NCI-H2107 (cell line): ENCODE measurements at places on chromosomes 5 and 9.

DNA sequence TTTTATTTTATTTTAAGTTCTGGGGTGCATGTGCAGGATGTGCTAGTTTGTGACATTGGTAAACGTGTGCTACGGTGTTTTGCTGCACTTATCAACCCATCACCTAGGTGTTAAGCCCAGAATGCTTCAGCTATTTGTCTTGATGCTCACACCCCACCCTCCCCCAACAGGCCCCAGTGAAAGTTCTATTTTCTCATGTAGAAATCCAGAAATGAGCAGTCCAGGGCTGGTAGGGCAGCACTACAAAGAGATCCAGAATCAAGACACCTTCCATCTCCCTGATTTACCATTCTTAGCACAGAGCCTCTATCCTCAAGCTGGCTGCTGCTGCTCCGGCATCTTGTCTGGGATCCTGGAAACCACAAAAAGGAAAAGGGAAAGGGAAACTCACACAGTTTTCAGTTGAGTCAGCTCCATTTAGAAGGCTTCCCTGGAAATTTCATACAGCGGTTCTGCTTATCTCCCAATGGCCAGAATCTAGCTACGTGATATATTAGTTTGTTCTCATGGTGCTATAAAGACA lies 85.4 kb upstream of the SMARCA2 start:
- DNase-seq = no peak

GRCh38 chr9:98171176-98171925 lies 21.1 kb downstream of the CORO2A start:
- no peak for DNase-seq

GRCh38 chr5:72210888-72211678 lies 103.8 kb downstream of the MAP1B start:
- no peak for DNase-seq

- no peak for DNase-seq
Observed at GRCh38 chr5:94698197-94698596, 79.7 kb downstream of the SLF1 start.

DNA sequence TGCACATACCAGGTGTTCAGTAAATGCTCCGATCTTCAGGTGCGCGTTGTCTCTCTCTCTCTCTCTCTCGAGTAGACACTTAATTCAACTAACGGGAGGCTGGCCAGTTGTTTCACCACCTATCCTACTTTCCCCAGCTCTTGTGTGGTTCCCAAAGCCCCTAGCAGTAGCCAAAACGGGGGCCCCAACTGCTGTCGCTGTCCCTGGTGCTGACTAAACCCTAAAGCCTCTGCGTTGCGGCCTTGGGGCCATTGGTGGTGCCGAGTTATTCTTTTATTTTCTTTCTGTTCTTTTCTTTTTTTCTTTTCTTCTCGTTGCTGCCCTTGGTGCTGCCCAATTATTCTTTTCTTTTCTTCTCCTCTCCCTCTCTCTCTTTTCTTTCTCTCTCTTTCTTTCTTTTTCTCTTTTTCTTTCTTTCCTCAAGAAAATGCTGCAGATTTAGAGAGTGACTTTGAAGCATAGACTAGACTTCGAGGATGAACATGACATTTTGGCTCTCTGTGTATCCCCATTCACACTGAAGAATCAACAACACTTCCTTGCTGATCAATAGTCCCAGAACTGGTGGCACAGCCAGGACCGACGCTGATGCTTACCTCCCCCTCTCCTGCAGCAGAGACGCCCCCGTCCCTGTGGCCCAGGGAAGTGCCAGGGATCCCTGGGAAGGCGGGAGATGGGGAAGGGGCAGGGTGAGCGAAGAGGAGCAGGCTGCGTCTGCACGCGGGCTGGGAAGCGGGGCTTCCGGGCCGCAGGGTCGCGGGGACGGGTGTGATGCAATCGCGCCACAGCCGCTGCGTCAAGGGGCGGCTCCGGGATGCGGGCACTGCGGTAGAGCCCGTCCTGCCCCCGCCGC lies at the start of gene FBLL1:
Gene FBLL1, plus strand, starts transcription at position 785 of the 853 bp plus-strand sequence. CDS start 200 bp downstream, outside the sequence.
- DNase-seq = no peak

DNA sequence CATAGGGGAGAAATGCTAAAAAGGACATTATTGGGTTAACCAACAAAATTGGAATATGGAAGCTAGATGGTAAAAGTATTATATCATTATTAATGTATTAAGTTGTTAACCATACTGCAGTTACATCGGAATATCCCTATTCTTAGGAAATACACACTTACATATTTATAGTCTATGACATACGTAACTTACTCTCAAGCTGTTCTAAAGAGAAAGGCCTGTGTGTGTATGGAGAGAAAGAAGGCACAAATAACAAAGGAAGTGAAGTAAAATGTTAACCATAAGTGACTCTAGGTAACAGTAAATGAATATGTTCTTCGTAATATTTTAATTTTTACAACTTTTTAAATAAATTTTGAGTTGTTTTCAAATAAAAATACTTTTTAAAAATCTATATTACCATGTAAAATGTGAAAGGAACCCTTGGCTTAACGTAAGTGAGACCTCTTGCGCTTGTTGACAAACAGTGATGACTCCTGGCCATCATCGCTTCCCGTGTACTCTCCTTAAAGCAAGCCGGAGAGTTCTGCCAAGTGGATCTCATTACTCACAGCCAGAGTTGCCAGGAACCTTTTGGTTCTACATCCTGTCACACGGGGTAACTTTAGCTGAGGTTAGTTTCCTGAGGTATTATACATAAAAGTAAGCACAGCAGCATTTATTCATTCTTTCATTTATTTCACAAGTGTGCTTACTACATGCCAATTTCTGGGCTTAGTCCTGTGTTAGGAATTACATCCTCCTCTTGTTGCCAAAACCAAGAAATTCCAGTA lies 165.4 kb downstream of the EPB41L4A start:
- DNase-seq = no peak

DNA sequence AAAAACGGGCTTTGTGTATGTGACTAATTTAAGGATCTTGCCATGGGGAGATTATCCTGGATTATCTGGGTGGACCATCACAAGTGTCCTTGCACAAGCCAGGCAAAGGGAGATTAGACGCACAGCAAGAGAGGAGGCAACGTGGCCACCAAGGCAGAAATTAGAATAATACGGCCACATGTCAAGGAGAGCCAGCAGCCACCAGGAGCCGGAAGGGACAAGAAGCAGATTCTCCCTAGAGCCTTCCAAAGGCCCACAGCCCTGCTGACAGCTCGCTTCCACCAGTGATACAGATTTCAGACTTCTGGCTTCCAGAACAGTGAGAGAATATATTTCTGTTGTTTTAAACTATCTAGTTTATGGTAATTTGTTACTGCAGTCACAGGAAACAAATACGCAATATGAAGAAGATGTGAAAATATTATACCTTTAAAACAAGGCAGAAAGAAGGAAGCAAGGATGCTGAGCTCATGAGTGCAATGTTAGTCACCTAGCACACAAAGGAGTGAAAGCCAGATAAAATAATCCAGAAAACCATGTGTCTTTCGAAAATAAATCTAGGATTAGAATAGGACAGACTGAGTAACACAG lies 28.7 kb upstream of the F2RL1 start:
- no peak for DNase-seq

- DNase-seq = no peak
Observed at GRCh38 chr5:61076626-61077025, 85.6 kb downstream of the SMIM15 start.

DNA sequence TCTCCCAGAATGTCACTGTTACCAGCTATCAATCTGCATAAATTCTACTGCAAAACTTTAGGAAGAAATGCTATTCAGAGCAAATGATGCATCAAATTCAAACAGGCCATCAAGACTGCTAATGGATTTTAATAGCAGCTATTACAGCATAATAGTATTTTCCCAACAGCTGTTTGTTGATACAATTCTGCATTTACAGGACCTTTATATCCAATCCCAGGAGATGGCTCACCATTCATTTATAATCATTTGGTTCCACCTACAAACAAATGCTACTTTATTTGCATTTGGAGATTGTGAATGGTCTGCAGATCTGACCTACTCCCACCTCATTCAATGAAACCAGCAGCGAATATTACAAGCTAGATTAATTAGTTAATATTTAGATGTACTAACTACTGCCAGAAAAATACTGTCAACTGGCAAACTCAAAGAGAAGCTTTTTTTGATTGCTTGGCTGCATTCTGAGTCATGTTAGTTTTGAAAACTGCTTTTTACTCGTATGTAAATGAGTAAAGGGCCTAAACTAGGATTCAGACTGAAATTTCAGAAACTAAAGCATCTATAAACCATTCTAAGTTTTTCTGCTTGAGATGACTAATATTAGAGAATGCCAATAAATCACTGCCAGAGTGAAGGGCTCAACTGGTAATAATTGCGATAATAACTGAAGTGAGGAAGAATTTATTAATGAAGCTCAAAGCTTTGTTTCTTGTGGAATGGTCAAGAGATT lies 7.1 kb upstream of the PCA3 start:
- no peak for DNase-seq

DNA sequence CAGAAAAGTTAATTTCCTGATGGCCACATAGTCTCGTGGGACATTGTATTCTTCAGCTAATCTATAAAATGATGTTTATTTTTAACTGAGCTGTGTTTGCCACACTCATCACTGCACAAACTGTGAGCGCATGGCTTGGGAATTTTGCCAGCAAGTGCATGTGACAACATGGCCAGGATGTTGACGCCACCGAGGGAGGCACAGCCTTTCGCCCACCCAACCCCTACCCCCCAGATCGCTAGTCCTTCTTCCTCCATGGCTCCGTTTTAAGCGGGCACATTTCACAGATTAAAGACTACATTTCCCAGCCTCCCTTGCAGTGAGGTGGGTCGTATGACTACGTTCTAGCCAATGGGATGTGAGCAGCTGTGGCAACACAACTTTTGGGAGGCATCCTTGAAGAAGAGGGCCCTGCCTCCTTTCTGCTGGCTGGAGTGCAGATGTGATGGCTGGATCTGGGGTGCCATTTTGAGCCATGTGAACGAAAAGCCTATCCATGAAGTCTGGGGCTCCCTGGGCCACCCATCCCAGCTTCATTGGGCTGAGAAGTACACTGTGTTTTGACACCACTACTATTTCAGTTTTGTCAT lies 7.9 kb downstream of the NRARP start:
- DNase-seq = no peak

GRCh38 chr5:144356489-144356888 lies 185.8 kb downstream of the KCTD16 start:
- no peak for DNase-seq

DNA sequence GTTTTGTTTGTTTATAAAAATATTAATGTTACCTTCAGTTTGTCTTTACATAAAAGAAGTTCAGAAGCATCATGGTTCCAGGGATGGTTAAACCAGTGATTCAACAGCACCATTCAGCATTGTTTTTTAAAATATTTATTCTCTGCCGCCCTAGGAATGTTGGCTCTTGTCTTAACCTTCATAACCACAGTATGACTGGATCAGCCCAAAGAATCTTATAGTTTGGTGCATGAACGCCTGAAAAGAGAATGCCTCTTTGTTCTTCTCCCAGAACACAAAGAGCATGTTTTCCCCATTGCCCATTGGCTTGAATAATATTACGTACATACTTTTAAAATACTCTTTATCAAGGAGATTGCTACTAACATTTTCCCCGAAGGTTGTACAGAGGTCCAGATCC lies 413.4 kb downstream of the ANXA1 start:
- DNase-seq = no peak

DNA sequence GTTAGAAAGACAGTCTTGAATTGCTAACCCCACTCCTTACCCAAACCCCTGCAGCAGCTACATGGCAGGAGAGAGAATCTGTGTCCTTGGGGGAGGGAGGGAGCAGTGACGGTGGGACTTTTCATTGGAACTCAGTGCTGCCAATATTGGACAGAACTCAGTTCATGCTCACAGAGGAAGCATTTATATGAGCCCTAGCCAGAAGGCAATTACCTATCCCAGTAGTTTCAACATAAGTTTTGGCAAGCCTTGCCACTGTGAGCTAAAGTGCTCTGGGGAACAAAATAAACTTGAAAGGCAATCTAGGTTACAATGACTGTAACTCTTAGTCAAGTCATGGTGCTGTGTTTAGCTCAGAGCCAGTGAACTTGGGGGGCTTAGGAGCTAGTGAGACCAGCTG lies 1013.4 kb upstream of the COX7C start:
- DNase-seq = no peak

GRCh38 chr9:126374366-126374781 lies 47.7 kb downstream of the MVB12B start:
- no peak for DNase-seq

DNA sequence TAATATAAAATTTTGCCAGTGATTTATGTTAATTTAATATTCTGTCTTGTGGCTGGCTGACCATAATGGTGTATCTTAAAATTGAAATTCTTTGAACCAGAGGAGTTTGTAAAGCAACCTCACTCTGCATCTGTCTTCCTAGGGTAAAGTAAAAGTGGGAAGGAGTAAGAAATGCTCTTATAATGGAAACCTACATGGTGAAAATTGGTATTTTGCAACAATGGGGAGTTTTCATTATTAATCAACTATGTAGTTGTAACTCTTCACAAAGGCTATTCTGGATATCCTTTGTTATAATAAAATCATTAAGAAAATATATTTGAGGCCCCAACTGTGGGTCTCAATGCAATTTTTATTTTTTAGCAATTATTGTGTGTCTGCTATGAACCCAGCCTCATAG lies 44.2 kb downstream of the SNX30 start:
- DNase-seq = no peak

DNA sequence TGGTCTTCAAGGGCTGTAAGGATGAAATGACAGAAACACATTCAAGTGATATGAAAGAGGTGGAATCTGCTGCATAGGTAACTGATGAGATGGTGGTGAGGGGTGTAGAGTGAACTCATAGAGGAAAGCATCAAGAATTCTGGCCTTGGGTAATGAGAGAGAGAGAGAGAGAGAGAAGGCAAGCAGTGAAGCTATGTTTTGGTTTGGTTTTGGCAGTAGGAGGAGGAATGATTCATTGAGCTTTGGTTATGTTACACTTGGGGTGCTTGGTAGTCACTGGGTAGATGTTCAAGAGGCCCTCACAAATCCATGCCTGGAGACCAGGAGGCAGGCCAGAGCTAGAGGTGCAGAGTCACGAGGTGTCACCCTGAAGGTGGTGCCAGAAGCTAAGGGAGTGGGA lies 89.5 kb downstream of the EGFLAM start:
- no peak for DNase-seq

DNA sequence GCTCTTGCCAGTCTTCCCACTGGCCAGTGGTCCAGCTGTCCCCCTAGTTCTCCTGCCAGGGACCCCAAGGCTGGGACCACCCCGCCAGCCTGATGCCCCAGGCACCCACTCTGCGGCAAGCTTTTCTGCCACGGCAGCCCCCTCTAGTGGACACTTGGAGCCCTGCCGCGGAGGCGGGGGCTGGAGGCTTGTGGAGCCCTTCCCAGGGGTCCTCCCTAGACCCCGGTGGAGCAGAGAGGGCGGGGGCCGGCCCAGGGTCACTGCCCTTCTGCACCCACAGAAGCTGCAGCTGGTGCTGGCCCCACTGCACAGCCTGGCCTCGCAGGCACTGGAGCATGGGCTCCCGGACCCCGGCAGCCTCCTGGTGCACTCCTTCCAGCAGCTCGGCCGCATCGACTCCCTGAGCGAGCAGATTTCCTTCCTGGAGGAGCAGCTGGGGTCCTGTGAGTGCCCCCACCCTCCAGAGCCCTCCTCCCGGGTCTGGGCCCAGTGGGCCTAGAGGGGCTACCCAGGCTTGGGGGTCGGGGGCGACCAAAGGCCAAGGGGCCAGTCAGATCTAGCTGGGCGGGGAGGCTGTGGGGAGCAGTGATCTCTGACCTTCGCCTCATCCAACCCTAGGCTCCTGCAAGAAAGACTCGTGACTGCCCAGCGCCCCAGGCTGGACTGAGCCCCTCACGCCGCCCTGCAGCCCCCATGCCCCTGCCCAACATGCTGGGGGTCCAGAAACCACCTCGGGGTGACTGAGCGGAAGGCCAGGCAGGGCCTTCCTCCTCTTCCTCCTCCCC lies 9.1 kb downstream of the EGFL7 start:
- DNase-seq = no peak

- DNase-seq = no peak
Observed at GRCh38 chr9:131595696-131596429, 50.5 kb downstream of the PRRT1B start.
